Activated CD4-positive, CD25-positive, alpha-beta regulatory T cell treated with anti-CD3 and anti-CD28 coated beads, Interleukin-2, amount 50 U/mL, for 16 hours (primary cell): ENCODE measurements at places on chromosomes 1 and 21.

DNA sequence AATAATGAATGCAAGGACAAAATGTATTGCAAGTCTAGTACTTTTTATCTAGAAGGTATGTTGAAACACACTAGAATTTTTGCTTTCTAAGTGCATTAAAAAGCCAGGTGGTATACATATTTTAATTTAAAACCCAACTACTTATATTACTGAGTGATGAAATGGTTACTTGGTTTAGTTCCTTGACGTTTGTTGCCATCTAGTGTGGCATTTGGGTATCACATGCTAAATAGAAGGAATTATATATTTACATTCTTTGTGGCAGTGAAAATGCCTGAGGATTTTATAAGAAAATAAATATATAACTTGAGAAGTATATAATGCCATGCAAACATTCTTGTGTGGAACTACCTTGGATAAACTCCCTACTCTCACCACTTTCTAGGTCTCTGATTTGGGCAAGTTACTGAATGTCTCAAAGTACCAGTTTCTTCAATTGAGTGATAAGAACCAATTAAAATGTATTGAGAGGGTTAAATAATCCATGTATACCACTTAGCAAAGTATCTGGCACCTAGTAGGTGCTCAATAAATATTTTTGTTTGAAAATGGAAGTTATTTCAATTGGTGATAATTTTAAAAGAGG lies 69.6 kb downstream of the SDCCAG8 start:
- DNase-seq: peak; percentile 3

GRCh38 chr1:231626951-231627614 lies 493 bp downstream of the DISC1 start:
- no peak for DNase-seq

DNA sequence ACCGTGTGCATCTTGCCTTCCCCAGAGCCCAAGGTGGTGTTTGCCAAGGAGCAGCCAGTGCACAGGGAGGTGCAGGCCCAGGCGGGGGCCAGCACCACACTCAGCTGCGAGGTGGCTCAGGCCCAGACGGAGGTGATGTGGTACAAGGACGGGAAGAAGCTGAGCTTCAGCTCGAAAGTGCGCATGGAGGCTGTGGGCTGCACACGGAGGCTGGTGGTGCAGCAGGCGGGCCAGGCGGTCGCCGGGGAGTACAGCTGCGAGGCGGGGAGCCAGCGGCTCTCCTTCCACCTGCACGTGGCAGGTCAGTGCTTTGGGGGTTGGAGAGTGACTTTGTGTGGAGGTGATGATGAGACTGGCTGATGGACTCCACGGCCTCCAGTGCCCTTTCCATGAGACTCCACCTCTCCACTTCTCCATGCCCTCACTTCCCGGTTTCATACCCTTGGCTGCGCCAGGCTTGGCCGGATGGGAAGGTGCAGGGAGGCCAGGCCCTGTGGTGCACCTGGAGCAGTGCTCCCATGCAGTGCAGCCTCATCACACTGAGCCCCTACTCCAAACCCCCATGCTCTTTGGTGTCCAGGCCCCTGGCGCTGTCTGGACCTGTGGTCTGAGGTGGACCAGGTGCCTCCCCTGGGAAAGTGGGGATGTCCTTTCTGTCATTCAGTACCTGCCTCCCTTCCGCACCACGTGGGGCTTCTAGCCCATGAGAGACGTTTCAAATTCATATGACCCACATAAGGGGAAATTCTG lies 49.0 kb downstream of the OBSCN start:
- no peak for DNase-seq

DNA sequence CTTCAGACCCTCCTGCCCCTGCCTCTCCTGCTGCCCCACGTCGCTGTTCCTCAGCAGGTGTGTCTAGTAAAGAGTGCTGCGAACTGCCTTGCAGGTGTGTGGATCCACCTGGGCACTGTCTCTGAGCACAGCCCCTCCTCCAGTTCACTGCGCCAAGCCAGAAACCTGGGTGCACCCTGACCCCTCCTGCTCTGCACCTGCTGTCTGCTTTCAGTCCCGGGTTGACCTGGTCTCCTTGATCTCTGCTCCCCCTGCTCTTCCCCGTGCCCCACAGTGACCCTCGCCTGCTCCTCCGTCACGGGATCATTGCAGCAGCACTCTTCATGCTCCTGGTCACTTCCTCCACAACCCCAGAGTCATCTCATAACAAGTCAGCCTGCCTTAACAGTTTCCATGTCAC lies 6.5 kb downstream of the A3GALT2 start:
- DNase-seq: no peak

DNA sequence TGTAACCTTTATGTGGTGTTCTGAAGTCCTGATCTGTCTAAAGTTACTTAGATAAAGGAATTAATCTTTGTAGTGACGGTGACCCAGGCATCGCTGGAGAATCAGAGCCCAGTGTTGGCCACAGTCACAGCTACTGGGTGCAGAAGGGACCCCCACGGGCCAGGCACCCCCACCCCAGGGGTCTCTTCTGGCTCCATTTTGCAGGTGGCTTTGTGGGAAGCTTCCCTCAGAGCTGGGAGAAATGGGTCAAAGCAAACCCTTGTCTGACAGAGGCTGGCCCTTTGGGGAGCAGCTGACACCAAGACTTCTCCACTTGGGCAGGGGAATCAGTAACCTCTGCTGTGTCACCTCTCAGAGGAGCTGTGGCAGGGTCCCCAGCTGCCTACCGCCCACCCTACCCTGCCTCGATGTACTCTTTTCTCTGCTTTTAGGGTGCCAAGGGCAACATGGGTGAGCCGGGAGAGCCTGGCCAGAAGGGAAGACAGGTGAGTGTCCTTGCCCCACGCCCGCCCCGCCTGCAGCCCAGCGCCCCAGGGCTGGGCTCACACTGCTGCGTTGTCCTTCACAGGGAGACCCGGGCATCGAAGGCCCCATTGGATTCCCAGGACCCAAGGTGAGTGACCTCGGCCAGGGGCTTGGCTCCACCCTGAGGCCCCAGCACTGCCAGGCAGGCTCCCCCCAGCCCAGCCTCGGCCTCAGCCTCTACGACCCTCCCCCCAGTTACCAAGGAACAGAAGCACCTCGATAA lies 17.7 kb downstream of the COL6A2 start:
- DNase-seq: no peak

- no peak for DNase-seq
Measured at GRCh38 chr1:64363111-64363510, 106.8 kb upstream of the CACHD1 start.

DNA sequence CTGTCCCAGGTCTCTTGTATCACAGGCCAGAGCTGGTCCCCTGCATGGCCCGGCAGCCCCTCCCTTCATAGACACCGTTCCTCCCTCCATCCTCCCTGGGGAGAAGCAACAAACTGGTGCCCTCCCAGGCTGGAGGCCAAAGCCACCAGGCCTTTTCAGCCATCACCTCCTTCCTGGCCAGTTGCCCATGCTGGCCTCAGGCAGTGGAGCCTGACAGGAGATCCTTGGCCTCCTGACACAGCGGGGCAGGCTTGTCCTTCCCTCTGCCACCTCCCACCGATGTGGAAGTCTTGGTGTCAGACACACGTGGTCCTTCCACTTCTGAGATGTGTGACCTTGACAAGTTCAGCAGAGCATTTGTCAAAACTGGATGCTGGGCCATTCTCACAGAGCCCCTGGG lies 206.0 kb downstream of the HIVEP3 start:
- DNase-seq: no peak

- DNase-seq: no peak
Measured at GRCh38 chr21:26115305-26115704, 55.3 kb downstream of the APP start.

- DNase-seq: no peak
Measured at GRCh38 chr1:6915999-6916565, 130.8 kb downstream of the CAMTA1 start.

GRCh38 chr1:211259638-211260126 lies 516 bp downstream of the RCOR3 start:
- DNase-seq: peak; percentile 9

GRCh38 chr1:67792741-67793458 lies 40.4 kb downstream of the GNG12 start:
- no peak for DNase-seq

GRCh38 chr1:80989455-80989854 lies 811.3 kb upstream of the ADGRL2 start:
- DNase-seq: no peak

DNA sequence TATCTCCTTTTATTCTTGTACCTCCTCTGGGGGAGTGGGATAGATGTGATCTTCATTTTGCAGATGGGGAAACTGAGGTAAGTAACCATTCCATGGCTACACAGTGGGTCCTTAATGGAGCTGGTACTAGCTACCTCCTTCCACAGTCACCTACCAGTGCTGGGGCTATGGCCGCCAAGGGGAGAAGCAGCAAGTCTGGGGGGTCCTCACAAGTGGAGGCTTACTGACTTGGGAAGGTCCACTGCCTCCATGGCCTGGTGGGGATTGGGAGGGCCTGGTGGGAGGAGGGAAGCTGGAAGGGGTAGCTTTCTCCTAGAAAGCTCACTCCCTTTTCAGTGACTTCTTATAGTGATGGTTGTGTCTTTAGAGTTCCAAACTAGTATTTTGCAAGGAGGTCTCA lies 5.9 kb upstream of the FOXO6 start:
- no peak for DNase-seq
